ENCODE measurements at places on chromosomes 11 and 22.

GRCh38 chr22:46287873-46288751 is 8.6 kb upstream of the GTSE1 start:
- DNase-seq = no peak

DNA sequence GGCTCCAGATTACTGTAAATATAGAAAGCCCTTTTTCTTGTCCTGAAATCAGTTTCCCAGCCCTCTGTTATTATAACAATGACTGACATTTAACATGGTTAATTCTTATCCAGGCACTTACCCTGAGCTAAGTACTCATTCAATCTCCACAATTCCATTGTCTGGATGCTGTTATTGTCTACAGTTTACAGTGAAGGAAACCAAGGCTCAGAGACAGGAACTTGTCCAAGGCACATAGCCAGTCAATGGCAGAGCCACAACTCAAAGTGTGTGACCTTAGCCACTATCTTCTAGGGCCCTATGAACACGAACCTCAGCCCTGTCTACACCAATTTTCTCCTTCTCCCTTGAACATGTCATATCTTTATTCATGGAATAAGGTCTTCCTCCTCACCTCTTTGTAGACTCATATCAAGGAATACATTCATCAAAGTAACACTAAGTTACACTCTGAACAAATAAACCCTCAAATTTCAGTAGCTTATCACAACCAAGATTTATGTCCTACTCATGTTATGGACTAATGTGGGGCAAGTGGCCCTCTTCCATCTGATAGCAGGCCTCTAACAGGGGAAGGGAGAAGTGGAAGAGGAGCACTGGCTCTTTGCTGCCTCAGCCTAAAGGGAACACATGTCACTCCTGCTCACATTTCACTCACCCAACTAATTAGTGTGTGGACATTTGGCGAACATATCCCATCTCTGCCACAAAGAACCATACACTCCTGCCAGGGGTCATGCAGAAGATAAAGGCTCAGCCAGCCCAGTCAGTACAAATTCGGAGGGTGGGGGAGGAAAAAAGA is 39.3 kb upstream of the APLNR start:
- DNase-seq = no peak

GRCh38 chr22:22195265-22196017 is 49.1 kb upstream of the VPREB1 start:
- peak; percentile 92 for DNase-seq

GRCh38 chr11:86863476-86863875 is 63.1 kb downstream of the PRSS23 start:
- DNase-seq = no peak

DNA sequence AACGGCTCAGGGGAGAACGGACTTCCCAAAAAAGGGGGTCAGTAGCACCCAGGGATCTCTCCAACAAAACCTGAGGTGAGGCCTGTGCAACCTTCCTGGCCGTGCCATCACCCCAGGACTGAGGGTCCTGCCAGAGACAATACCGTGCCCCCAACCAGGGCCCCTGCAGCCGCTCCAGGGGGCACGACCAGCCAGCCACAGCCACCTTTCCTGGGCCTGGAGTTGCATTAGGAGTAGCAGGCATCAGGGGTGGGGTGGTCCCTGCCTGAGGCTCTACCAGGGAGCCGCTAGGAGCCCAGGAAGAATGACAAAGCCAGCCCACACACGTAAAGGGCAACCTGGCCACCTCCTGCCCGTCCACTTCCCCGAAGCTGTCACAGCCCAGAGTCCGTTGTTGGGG is 137.8 kb downstream of the BRD1 start:
- no peak for DNase-seq

DNA sequence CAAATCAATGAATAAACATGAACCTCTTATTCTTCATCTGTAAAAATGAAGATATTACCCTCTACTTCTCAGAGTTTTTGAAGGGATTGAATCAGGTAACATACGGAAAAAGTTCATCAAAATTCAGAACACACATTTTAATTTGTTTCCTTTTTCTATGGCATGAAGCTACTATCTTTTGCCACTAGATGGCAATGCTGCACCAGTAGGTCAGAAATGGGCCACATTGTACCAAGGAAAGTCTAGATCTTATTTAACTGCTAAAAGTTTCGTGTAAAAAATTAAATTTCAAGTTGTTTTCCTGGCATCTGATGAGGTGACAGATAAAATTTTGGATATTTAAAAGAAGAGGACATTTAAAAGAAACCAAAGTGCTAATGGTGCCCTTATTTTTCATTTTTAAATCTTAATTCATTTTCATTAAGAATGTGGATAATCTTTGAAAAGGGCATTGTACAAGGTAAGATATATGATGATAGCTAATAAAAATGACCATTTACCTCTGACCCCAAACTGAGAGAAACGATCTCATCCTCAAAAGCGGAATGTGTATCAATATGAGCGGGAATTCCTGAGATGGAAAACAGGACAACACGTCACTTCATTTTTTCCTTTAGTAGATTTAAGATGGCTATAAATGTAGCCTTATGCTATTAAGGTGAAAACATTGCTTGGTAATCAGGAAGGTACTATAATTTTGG is 16.1 kb downstream of the ALKBH8 start:
- peak; percentile 29 for DNase-seq

DNA sequence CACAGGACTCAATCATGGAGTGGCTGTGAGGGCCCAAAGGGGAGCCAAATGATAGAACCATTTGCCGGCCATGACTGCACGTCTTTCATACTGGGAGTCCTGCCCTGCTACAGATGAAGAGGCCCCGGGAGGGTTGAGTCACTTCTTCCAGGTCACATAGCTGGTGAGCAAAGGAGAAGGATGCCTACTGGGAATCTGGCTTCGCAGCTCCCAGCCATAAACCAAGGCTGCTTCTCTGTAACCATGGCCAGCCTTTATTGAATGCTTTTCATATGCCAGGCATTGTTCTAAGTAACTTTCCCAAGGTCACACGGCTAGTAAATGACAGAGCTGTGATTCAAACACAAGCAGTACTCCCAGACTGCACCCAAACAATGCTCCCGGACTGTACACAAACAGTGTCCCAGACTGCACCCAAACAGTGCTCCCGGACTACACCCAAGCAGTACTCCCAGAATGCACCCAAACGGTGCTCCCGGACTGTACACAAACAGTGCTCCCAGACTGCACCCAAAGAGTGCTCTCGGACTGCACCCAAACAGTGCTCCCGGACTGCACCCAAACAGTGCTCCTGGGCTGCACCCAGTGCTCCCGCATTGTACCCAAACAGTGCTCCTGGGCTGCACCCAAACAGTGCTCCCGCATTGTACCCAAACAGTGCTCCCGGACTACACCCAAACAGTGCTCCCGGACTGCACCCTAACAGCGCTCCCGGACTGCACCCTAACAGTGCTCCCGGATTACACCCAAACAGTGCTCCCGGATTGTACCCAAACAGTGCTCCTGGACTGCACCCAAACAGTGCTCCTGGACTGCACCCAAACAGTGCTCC is 89.8 kb downstream of the FBXO7 start:
- no peak for DNase-seq

DNA sequence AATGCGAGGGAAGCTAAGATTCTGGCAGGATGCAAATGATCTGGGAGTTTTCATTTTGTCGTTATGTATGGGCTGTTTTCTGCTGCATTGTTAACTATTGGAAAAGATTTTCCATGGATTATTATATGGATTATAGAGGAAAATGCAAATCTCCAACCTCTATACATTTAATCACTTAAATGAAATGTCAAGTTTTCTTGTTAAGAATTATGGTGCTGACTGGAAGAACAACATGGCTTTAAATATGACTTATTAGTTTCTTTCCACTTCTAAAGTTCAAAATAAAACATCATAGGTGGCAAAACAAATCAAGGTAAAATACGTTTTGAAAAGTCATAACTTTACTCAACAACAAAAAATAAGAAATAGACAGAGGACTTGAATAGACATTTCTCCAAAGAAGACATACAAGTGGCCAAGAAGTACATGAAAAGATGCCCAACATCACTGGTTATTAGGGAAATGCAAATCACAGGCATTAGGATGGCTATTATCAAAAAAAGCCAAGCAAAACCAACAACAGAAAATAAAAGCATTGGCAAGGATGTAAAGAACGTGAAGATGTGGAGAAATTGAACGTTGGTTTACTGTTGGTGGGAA is 56.2 kb upstream of the CLDN5 start:
- no peak for DNase-seq

DNA sequence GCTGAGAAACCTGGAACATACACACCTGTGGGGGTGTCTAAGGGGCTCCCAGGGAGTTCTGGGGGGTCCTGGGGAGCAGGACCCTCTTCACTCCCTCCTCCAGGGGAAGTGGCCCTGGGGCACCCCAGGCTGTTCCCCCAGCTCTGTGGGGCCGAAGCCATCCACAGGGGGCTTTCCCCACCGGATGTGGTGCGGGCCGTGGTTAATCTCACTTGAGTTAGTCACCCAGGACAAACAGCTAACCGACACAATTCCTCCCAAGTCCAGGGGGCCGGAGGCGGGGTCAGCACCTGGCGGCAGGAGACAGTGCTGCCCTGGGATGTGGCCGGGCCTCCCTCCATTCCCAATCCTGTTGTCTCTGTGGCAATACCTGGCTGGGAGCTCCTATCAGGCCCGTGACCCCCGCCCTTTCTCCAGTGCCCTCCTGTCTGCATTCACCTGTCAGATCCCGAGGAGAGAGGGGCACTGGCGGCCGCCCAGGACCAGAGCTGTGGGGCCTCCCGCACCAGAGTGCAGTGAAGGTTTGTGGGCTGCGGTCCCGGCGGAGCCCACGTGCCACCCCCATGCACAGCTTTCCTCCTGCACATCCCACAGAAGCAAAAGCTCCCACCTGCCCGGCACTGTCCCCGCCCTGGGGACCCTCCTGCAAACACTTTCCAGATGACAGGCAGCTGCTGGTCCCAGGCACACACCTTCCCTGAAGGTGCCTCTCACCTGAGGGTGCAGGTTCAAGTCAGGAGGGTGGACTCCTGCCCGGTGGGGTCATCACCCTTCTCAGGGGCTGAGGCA is 5.2 kb upstream of the MUC5AC start:
- DNase-seq = no peak

DNA sequence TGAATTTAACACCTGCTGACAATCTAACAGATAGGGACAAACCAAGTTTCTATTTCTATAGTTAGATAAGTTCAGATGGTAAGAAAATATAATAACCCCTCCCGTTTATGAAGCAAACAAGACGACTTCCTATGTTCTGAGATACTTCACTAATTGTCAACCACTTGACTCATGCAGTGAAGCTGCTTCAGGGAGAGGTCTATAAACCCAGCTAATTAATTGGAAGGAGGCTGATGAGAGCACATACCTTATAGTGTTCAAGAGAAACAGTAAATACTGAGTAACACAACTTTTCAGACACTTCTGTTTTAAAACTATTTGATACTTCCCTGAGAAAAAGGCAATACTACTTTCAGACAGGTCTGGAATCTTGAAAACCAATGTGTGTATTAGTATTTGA is 229.4 kb upstream of the UBASH3B start:
- DNase-seq = no peak

- peak; percentile 73 for DNase-seq
Measured at GRCh38 chr11:118180300-118180703, 3.9 kb upstream of the SCN2B start.

All from urothelium cell line (cell line).